ENCODE measurements at places on chromosomes 13 and 19.

DNA sequence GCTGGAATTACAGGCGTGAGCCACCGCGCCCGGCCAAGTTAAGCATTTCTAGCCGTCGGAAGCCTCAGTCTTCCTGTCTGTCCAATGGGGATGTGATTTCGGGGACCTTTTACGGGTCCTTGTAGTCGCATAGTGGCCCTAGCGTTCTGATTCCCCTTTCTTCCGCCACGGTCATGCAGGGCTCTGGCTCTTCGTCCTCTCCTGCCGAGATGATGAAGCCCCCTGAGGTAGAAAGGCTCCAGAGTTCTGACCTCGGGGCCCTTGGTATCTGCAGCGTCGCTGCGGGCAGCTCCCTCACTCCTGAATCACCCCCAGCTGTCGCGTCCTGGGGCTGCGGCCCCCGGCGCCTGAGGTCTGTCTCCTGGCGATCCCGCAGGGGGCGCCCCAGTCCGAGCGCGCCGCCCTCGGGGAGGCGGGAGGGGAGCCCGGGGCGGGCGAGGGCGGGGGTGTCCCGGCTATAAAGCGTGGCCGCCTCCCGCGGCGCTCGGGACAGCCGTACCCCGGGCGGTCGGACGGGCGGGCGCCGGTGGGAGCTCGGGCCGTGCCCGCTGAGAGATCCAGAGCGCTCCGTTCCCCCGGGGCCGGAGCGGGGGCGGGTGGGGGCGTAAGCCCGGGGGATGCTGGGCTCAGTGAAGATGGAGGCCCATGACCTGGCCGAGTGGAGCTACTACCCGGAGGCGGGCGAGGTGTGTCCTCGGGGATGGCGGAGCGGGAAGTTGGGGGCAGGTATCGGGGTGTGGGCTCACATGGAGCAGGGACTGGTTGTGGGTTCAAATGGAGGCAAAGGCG lies at the start of gene FOXA3:
Gene FOXA3, plus strand, starts transcription at position 487 of the 789 bp plus-strand sequence. Its CDS starts 131 bp downstream, at position 618.
- DNase-seq, result no peak

DNA sequence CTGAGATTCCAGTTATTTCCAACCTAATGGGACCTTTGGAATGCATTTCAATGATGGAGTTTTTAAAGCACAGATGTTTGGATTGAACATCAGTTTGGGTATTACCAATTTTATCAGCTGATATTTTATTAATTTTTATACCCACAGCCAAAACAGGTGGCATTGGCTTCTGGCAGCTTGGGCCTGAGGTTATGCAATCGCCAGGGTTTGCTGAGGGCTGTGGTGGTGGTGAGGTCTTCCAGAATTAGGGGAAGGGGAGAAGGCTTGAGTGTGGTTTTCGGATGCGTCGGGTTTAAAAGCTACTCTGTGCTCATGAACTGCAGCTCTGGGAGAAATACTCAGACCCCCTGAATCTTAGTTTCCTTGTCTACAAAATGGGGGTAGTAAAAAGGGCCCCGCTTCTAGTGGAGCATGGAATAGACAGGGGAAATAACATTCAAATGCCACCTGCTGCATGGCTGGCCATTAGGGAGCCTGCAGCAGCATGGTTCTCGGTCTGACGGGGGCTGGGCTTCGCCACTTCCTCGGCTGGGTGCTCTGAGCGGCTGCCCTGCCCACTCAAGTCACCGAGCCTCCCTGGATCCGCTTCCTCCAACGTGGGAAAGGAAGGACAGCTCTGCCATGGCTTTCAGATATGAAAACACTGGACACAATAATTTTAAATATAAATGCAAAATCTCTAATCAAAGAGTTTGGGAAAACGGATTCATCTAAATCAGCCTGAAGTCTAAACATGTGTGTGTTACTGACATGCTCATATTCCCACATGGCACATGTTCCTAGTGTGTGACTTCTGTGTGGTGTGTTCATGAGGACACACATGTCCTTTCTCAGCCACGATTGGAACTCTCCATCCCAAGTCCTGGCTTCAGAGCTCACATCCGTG lies 35.2 kb downstream of the ADPRHL1 start:
- DNase-seq, result no peak

- DNase-seq, result no peak
Observed at GRCh38 chr19:1672038-1672768, 19.8 kb upstream of the TCF3 start.

DNA sequence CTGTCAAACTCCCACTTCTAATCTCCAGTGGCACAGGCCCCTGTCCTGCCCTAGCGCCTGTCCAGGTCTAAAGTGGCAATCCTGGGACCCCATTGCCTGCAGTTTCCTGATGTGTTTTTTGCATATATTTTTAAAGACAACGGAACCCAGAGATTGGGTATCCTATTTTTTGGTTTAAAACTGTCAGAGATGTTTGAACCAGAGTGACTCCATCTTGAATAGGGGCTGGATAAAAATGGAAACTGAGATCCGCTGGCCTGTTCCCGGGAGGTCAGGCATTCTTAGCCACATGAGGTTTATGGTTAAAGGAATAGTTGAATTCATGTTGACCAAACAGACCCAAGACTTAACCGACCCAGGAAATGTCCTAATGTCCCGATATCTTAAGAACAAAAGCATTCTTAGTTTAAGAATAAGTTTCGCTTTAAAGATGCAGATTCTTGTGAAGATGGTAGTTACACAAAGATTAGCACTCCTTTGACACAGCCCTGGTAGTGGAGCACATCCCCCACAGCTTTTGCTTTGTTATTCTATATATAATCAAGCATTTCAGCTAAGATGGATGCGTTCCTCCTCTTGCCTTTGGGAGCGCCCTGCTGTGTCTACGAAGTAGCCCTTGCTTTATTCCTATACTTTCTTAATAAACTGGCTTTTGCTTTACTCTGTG lies 332.1 kb downstream of the UQCRFS1 start:
- DNase-seq, result no peak

- DNase-seq, result no peak
Observed at GRCh38 chr13:30874111-30874510, 32.0 kb upstream of the MEDAG start.

GRCh38 chr13:79966059-79966458 lies 374.9 kb downstream of the SPRY2 start:
- DNase-seq, result no peak

- no peak for DNase-seq
Observed at GRCh38 chr19:30053558-30053957, 111.5 kb downstream of the URI1 start.

DNA sequence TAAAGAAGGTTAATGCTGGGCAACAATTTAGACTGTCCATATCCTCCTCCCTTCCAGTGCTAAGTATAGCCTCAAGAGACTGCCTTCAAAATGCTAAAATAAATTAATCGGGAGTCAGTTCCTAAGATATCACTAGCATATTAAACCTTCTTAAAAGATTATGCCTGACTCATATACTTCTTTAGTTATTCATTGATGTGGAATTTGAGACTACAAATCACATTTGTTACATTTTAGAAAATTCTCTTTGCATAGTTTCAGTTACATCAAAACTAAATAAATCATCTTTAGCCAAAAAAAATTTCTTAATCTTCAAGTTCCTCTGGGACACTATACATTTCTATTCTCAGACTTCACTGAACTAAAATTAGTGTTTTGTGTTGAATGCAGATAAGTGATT lies 769.1 kb downstream of the PCDH9 start:
- no peak for DNase-seq

DNA sequence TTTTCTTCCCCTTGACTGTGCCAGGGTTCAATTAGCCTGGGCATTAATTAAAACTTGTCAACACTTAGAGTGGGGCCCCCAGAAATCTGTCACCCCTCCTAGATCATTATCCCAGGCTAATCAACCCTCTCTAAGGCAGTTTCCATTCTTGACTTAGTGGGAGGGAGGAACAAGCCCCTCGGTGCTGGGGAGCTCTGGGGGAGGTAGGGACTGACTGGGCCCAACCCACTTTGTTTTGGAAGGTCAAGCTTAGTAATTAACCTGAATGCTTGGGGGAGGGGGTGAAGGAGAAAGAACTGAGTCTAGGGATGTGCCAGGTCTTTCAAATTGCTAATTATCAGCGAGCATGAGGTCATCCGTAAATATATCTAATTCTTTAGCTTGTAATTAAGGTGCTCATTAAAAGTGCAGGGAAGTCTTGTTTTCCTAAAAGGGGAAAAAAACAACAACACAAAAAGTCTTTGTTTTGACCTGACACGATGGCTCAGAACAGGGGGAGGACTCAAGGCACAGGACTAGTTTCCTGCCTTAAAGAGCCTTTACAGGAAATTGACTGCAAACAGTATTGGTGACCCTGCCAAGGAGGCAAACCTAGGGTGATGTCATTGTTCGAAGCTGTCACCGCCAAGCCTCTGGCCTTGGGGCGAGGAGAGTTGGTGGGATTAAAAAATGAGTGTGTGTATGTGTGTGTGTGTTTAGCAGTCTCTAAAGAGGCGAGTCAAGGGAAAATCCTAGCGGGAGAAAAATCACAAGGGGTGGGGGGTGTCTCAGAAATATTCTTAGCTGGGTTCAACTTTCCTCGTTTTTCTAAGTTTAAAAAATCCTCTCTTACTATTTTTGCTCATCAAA lies 19.4 kb downstream of the ACTN4 start:
- DNase-seq, result peak; percentile 19

DNA sequence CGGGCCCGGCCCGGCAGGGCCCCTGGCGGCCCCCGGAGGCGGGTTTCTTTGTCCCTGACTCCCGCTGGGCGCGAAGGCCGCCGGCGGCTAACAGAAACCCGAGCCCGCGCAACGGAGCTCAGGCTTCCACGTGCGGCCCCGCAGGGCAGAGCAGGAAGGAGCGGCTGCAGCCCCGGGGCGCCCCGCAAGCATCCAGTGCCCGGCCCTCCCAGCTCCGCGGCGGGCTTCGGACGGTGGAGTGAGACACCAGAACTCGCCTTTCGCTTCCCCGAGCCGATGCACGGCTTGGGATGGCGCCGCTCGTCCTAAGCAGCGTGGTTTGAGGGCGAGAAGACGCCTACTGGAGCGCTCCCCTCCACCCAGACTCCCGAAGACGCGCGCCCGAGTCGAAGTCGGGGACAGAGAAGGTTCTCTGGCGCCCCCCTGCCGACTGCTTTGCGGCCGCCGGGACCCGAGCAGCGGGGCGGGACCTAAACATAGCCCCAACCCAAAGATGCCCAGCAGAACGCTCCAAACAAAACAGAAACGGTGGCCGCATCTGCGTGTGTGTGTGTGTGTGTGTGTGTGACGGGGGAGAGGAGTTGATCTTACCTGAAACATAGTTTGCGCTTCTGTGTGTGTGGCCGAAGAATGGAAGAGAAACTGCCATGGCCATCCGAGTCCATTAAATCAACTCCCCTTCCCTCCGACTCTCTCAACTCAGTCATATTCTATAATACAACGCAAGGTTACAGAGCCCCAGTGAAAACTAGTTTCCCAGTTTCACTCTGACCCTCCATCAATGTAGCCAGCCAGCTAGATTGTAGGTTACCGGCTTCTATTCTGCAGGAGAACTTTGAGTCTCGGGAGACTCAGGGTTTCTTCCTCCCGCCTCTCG lies 629 bp upstream of the FGF9 start:
- peak; percentile 59 for DNase-seq

GRCh38 chr13:62629618-62630017 lies 1214.0 kb upstream of the PCDH20 start:
- DNase-seq, result no peak

- DNase-seq, result no peak
Observed at GRCh38 chr19:46629546-46630025, 4.7 kb upstream of the PTGIR start.

DNA sequence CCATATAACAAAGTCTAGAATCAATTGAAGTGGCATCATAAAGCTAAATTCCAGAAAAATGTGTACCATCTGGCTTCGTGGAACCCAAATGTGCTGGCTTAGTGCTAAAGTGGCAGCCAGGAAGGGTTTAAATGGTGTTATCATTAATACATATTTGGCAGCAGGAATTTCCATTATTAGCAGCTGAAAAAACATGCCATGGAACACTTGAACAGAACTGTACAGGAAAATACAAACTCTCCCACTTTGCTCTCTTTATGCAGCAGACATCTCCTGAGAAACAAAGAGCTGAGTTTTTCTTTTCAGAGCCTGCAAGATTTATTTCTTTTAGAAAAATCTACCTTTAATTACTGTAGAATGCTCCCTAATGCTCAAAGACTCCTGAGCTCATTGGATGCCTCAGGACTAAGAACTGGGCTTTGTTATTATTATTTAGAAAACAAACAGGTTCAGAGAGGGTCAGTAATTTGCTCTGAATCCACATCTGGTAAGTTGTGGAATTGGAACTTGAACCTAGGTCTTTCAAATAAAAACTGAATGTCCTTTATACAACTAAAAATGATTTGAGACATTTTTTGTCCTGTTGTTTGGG lies 179.0 kb downstream of the LACC1 start:
- peak; percentile 75 for DNase-seq

DNA sequence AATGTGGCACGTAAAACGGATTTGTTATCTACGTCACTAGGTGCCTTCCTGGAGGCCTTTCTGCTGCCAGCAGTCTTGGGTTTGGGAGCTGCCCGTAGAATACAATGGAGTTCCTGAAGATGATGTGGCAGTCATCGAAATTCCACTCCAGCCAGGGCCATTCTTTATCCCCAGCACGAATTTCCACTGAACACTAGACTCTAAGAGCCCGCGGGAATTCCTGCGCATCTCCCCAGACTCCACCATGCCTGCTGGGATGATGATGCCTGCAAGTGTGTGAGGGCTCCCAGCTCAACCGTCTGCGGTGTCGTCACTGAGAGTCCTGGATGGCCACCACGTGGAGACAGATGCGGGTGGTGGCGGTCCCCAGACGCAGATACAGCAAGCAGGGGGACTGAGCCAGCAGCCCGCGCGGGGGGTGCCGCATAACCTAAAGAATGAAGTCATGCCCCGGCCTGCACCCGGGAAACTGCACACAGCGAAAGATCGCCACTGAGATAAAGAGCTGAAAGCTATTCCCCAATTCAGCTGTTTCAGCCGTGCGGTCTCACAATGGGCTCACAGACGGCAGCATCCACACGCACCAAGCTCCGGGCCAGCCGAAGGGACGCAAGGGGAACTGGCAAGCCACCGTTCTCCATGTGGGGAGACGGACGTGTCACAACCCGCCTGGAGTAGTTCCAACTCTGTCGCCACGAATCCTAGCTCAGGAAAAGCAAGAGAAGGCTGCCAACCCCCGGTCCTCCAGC lies 41.1 kb downstream of the COL4A1 start:
- no peak for DNase-seq

GRCh38 chr19:53626976-53627375 lies 4.8 kb upstream of the DPRX start:
- DNase-seq, result no peak

- DNase-seq, result no peak
Observed at GRCh38 chr13:32385410-32385809, 42.5 kb downstream of the N4BP2L1 start.
